G401 (cell line): ENCODE measurements at places on chromosomes 4 and X. TPM values are rescaled to one million over a fixed set of nuclear protein-coding genes. Genes with fewer than 3 reads are reported as not detected.

- no peak for DNase-seq
Measured at GRCh38 chrX:11968991-11969390, 169.3 kb upstream of the FRMPD4 start.

DNA sequence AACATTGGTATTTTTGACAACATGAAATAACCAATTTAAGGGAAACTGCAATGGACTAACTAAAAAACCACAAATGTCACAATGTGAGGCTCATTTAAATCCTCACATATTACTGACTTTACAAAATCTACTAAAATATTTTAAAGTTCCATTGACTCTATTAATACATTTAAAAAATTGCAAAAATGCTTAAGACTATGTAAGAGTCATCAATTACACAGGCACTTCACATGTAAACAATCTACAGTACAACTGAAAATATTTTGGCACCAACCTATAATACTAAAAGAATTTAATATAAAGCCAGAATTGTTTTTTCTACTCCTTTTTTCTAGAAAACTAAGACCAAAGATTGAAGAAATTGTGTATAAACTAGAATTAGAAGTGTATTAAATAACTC is 76.8 kb upstream of the RBMXL3 start:
- no peak for DNase-seq

GRCh38 chrX:16664626-16665025 is 14.7 kb downstream of the S100G start:
- DNase-seq: no peak

DNA sequence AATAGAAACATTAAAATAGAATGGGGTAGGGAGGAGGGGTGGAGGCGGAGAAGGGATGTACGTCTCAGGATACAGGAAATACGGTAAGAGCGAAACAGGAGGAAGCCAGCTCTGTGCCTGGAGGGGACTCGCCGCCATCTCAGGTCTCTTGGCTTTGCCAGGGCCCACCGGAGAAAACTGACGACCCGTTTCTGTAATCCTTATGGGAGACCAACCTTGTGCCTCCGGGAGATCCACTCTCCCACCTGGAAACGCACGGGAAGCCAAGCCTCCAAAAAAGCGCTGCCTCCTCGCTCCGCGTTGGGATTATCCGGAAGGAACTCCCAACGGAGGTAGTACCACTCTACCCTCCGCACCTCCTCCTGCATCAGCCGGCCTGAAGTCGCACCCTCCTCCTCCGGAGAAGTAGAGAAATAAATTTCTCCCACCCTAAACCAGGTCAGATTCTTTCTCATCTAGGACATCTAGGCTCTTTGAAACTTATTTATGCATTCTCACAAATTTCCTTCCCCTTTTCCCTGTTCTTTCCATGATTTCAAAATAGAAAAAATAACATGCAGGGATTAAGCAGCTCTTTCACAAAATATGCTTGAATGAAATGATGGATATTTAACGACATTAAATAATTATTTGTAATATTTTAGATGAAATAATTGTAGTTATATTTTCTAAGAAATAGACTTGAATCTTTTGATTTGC is at the start of gene NBDY:
NBDY (plus strand) TSS at position 92 of the 699 bp plus-strand sequence; CDS start at position 203, 111 bp downstream.
- DNase-seq: peak; percentile 79

- DNase-seq: no peak
Measured at GRCh38 chr4:26326791-26327190, 6.0 kb downstream of the RBPJ start.

DNA sequence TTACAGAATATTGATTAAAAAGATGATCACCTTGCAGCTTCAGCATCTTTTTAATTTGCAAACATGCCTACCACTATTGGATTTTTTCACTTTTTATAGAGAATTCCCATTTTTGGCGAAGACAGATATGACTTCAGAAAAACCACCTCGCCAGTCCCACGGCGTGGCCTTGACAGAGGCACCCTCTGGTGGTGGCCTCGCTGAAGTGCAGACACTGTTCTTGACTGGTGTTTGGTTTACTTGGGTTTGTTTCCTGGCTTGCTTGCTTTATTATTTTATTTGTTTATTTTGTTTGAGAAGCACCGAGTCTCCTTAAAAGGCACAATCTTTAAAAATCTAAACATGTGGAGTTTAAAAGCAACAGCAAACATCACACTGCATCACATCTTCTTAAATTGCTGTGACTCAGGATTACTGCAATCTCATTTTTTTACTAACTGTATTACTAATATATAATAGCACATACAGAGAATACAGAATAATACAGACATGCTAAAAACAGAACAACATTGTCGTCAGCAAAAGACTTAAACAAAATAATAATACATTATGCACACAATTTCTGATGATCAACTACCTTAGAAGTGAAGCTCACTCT is 13.1 kb upstream of the AMTN start:
- peak; percentile 19 for DNase-seq

DNA sequence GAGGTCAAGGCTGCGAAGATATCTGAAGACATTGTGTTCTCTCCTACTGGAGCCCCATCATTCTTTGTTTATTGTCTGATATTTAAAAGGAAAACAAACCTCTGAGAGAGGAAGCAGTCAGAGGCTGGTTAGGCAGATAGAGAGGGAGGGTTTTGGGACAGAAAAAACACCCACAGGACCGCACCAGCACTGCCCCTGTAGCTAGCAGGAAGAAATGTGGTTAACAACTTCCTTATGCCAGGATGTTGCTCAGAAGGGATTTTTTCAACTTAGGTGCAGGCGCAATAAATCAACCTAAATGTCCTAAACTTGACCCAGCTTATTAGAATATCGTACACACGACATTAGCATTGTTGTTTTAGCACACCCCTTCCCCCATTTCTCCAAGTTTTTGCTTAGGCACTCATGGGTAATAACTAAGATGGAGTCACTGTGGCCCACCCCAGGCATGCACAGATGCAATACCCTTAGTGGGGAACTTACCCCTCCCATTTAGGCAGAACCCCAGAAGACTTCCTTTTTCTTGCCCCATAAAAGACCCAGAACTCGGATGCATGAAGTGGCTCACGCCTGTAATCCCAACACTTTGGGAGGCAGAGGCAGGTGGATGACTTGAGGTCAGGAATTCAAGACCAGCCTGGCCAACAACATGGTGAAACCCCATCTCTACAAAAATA is 2.8 kb upstream of the ZNF718 start:
- no peak for DNase-seq

- DNase-seq: no peak
Measured at GRCh38 chrX:149937871-149938426, 342 bp downstream of the EOLA2 start.

DNA sequence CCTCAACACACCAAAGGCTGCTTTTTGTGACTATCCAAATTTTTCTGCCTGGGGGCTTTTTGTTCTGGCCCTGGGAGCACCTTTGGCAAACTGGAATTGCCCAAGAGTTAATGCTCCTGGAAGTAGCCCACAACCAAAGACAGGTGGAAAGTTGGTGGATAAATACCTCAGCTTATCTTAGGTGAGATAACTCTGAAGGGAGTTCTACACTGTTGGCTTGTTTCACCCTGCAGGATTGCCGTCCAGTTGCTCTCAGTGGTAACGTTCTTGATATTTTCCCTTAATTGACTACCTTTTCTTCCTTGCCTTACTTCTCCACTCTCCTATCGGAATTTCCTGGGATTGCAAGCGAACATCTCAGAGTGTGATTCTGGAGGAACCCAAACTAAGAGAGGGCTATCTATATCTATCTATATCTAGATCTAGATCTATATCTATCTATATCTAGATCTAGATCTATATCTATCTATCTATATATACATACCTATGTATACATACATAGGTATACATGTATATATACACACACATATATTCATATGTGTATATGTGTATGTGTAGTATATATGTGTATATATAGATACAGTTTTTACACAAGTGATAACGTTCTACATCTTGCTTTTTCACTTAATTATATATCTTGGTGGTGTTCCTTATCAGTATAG is 82.6 kb upstream of the DHX15 start:
- DNase-seq: no peak

DNA sequence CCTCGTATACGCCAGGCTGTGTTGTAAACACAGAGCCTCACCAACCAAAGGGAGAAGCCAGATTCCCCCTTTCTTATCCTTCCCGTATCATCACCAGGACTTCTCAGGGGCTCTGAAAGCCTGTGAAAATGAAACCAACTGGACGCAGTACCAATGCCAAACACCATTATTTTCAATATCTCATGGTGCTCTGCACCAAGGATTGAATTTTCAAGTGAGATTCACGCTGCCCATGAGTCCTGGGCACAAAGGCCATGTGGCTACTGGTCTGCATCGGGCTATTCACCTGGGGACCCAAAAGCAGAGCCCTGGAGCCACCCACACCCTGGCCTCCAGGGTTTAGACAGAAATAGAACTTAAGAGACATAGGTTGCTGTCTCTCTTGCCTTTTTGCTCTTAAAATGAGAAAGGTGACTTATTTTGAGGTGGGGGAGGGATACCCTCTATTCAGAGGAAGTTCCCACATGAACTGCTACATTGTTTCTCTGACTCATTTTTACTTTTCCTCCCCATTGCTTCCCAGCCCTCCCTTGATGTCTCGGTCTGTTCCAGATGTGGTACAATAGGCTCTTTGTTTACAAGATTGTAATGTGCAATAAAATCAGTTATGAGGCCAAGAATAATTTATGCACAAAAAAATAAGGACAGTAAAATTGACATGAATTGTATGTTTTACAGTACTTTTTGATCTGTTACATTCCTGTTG is 55.4 kb downstream of the MAML3 start:
- no peak for DNase-seq

DNA sequence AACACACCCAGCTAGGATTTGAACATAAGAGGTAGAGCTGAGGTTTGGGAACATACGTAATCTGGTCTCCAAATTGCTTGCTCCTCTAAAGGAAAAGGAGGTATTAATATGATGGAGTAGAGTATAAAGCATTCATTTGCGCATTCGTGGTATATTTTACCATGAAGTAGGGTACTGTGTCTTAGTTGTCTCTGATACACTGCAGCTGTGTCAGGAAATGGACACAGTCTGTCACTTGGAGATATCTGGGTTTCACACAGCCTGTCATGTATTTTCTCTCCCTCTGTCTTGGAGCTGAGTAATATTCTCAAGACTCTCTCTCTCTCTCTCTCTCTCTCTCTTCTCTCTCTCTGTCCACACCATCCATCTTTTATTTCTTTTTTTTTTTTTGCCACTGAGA is 274.8 kb upstream of the UGT8 start:
- DNase-seq: no peak

DNA sequence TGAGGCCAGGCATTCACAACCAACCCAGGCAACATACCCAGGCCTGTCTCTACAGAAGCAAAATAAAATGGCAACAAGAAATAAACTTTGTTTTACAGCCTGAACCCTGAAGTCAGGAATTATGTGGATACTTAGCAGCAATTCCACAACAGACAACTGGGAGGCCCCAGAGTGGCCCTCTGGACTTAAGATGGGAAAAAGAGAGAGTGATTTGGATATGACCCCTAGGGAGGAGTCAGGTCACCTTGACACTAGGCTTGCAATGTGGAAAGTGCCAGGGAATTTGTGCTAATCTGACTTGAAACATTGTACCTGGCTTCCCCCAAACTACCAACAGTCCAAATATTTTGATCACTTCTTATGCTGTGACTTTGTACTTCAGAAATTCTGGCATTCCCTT is 193.1 kb downstream of the PARM1 start:
- no peak for DNase-seq

- no peak for DNase-seq
Measured at GRCh38 chr4:41359422-41359775, 102.7 kb downstream of the UCHL1 start.

GRCh38 chrX:72029483-72030411 is 102.0 kb downstream of the RTL5 start:
- no peak for DNase-seq

The DMRTC1 gene
- total RNA-seq: not detected in 2 replicates

The CSAG1 gene
- total RNA-seq: not detected in 2 replicates

The NDP gene
- not detected in 2 replicates for total RNA-seq

The RS1 gene
- not detected in 2 replicates for total RNA-seq
